SW480 (cell line): ENCODE measurements at places on chromosomes 7 and 10.

- no peak for DNase-seq
These were observed 26.6 kb downstream of the SEMA3D start for GRCh38 chr7:85160223-85160622.

DNA sequence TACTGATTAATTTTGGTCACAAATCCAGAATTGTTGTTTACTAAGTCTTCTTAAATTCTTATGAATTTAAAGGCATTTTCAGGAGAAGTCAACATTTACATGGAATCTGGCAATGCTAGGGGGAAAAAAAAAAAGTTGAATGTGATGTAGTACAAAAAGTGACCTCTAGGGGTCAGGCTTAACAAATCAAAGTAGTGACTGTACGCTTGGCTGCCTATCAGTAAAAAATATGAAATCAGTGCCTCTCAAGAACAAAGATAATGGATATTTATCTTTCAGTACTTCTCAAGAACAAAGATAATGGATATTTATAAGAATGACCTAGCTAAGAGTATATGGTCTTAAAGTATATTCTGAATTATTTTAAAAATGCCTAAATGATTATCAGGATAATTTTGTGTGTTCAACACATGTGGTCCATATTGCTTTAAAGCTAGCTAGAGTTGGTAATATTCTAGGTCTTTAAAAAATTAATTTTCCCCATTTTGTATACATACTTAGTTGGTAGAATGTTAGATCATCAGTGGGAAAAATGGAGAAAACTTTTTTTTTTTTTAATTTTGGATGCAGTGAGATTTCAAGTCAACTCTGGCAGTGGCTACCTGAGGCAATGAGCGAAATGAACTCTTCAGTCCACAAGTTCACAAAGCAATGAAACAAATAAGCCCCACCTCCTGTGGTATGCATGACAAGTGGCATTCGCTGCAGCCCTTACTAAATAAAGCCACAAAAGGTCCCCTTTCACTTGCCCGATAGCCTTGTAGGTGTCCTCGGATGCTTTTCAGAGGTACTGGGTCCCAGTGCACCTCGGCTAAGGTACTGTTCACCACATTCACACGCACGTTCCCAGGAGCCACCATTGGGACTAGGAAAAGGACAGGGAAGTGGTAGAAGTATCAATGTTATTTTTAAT, 51.2 kb upstream of the LAMB4 start:
- DNase-seq = peak; percentile 41

DNA sequence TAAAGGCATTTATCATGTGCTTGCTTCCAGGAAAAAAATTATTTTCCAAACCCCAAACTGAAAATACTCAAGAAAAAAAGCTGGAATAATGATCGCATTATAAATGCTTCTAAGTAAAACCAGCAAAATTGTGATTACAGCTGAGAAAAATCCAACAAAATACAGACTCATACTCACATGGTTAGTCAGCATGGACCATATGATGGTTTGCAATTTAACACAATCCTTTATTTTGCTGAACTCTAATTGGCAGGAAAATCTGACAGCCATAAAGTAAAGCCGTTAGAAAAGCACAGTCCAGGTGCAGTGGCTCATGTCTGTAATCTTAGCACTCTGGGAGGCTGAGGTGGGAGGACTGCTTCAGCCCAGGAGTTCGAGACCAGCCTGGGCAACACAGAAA, 59.6 kb downstream of the BRI3 start:
- DNase-seq = no peak

GRCh38 chr10:35331894-35332640, 4.2 kb upstream of the CCNY start:
- peak; percentile 53 for DNase-seq

- DNase-seq = peak; percentile 89
These were observed 4.7 kb downstream of the PDGFA start for GRCh38 chr7:514651-515598.

DNA sequence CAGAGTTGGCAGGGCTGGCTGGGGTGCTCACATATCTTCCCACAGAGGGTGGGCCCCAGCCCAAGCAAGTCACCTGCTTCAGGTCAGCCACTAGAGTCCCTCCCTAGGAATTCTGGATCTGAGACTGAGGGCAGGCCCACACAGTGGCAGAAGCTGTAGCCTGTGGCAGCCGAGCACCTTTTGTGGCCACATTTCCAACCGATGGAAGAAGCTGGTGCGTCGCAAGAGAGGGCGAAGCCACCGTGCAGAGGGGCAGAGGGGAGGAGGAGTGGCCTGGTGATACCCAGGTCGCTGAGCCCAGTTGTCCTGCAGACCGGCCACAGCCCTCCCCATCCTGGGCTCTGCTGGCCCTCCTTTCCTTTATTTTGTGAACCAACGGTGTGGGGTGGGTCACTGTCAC, 5.3 kb downstream of the POLM start:
- no peak for DNase-seq
